Adrenal gland (tissue), 19 donors: ENCODE measurements at places on chromosomes 11 and 22. TPM values are rescaled to one million over a fixed set of nuclear protein-coding genes. Genes with fewer than 3 reads are reported as not detected.

Gene SPI1
- 2.7 TPM for total RNA-seq

- peaks cover 12% of the 10 kb centered on the region for H3K4me1 ChIP-seq
- no peaks in the 10 kb centered on the region for H3K36me3 ChIP-seq
- no peak overlapping the region for H3K4me3 ChIP-seq
Observed at GRCh38 chr11:963852-964251, 38.2 kb downstream of the AP2A2 start.

DNA sequence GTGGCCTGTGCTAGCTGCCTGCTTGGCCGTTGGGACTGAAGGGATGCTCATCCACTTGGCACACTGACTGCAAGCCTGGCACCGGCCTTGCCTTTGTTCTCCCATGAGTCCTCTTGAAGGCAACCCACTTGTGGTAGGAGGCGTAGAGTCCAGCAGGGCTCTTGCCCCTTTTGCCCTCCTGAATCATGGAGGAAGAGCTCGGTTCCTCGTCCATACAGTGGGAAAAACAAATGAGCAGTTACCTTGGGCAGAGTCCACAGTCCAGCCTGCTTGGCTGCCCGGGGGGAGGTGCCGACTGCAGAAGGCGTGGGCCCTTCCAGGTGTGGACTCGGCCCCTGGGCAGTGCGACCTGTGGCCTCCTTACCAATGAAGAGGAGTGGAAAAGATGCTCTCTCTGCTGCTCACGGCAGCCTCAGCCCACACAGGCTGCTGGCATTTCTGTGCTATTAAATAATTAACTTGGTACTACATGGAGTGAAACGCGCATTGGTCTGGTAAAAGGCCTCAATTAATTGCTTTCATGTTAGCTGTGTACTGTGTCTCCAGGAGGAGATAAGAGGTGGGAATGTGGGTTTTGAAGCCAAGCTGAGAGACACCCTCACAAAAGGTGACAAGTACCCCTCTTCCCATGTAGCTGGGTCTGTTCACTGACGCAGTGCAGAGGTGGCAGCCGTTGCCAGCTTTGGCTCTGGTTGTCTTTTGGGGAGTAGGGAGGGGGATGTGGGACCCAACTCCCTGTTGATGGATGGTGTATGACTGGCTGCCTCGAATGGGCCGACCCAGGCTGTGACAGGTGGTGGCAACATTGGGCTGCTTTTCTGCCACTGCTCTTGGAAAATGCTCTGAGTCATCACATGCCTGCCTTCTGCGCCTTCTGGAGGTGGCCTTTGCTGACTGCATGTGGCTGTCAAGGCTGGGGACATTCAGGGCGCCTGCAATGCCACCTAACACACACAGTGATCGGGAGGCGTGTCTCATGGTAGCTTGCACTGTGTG is 26.8 kb upstream of the B3GAT1 start:
- DNase-seq, result no peak
- H3K27ac ChIP-seq, result no peak overlapping the region
- no peaks in the 10 kb centered on the region for H3K27me3 ChIP-seq

DNA sequence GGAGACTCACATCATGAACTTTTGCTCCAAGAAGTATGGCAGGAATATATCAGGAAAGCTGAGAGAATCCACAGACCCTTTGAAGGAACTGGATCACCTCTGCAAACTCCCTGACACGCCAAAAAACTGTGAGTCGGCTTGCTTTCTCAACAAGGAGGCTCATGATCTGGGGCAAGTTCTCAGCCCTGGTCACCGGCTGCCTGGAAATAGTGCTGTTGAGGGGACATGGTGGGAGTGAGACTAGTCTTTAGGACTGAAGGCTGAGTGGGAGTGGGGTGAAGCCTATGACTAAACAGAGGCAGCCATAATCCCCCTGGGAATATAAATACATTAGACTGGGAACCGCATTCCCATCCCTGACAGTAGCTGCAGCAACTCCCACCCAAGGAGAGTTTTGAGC is 8.4 kb upstream of the MMP7 start:
- no peak overlapping the region for H3K27ac ChIP-seq
- no peaks in the 10 kb centered on the region for H3K4me1 ChIP-seq
- no peak overlapping the region for H3K4me3 ChIP-seq
- DNase-seq, result no peak

- H3K36me3 ChIP-seq, result no peaks in the 10 kb centered on the region
- no peaks in the 10 kb centered on the region for H3K27me3 ChIP-seq
- no peak for DNase-seq
- no peak overlapping the region for H3K27ac ChIP-seq
Observed at GRCh38 chr11:107898270-107898669, 30.0 kb upstream of the RAB39A start.

Gene SCN3B
- total RNA-seq, result 4.0 TPM

Gene C11orf86
- total RNA-seq, result 0.41 TPM

Gene KCTD21
- 24.4 TPM for total RNA-seq

DNA sequence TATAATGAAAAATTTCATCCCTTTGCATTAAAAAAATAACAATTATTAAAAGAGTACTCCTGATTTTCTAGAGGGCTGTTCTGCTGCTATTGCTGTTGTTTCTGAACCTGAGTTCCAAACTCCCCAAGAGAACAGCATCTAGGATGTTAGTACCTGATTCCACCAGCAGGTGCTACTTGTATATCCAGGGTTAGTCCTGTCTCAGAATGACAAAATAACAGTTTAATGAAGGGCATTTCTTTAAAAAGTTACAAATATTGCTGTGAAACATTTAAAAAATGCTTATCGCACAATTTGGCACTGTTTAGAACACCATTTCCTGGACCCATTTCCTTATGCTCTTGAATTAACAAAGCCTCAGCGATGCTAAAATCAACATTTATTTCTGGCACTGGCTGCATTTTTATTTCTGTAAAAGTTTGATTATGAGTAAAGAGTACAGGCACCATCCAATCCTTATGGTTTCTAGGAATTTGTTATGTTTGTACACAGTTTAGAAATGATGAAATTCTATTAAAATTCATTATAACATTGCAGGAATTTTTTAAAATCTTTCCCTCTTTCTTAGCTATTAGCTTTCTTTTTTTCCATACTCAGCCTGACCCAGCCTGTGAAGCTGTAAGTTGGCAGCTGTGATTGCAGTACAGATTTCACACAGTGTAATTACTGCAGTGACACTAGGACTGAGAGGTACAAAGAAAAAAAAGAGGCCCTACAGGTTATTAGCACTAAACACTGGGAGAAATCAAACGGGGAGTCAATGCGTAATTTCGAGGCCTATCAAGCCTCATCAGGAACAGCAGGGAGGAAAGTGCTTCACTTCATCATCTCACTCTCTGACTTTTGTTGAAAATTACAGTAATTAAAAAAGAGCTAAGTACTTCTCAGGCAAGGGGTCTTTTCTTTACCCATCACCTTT is 208.8 kb downstream of the DCDC1 start:
- no peaks in the 10 kb centered on the region for H3K4me1 ChIP-seq
- H3K27ac ChIP-seq, result no peak overlapping the region
- H3K4me3 ChIP-seq, result no peak overlapping the region
- no peaks in the 10 kb centered on the region for H3K36me3 ChIP-seq
- no peak for DNase-seq

GRCh38 chr11:18392434-18393321 is 1.7 kb upstream of the LDHA start:
- H3K4me1 ChIP-seq, result peaks cover 21% of the 10 kb centered on the region
- H3K36me3 ChIP-seq, result peaks cover 10% of the 10 kb centered on the region
- H3K27me3 ChIP-seq, result no peaks in the 10 kb centered on the region
- H3K4me3 ChIP-seq, result no peak overlapping the region
- no peak for DNase-seq

GRCh38 chr11:129013737-129014475 is 71.2 kb upstream of the TP53AIP1 start:
- H3K27ac ChIP-seq, result no peak overlapping the region
- H3K27me3 ChIP-seq, result no peaks in the 10 kb centered on the region
- H3K36me3 ChIP-seq, result no peaks in the 10 kb centered on the region
- DNase-seq, result no peak
- H3K4me1 ChIP-seq, result no peaks in the 10 kb centered on the region

DNA sequence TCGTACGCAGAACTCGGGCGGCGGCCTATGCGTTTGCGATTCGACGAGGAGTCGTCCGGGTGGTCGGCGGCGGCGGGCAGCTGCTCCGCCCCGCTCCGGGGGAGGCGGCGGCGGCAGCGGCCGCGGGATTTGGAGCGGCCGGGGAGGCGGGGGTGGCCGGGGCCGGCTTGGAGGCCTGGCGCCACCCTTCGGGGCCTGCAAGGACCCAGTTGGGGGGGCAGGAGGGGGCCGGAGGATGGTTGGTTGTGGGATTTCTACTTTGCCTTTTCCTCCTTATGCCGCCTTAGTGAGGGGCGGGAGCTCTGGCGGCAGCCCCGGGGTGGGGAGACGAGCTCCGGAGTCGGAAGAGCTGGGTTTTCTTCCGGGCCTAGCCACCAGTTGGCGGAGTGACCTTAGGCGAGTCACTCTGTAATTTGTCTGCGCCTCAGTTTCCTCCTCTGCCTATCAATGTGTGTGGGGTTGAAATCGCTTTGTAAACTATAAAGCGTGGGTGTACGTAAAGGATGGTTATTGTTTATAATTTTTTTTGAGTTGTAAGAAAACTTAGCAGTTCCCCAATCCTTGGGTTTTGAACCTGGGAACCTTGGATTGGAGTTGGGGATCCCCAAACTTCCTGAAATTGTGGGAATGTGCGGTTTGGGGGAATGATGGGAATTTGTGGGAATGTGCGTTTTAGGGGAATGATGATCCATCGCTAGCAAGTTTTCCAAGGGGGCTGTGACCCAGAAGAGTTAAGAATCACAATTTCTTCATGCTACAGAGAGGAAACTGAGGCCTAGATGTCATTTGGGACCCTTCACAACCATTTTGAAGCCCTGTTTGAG is 679 bp downstream of the TUG1 start:
- H3K27ac ChIP-seq, result peak overlapping the region; percentile 97
- H3K4me1 ChIP-seq, result peaks cover 40% of the 10 kb centered on the region
- peaks cover 12% of the 10 kb centered on the region for H3K36me3 ChIP-seq
- peak overlapping the region; percentile 69 for H3K4me3 ChIP-seq

Gene CD81
- total RNA-seq, result 201 TPM

Gene AQP11
- total RNA-seq, result 11.6 TPM

DNA sequence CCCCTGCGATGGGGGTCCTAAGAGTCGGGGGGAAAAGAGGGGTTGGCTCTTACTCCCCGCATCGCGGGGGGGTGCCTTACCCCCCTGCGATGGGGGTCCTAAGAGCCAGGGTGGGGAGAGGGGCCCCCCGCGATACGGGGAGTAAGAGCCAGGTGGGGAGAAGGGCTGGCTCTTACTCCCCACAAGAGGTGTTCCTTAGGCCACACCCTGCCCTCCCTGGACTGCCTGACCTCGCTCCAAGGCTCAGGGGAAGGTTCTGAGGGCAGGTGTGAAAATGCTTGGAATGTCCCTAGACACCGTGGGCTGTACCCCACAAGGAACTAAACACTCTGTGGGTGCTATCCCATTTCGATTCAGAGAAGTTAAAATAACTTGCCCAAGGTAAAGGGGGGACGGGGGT is 7.8 kb downstream of the UNC93B1 start:
- no peak for DNase-seq
- H3K4me1 ChIP-seq, result peaks cover 7% of the 10 kb centered on the region
- H3K27ac ChIP-seq, result no peak overlapping the region
- H3K4me3 ChIP-seq, result no peak overlapping the region
- H3K36me3 ChIP-seq, result no peaks in the 10 kb centered on the region

GRCh38 chr11:102378818-102379217 is 31.8 kb downstream of the BIRC2 start:
- H3K36me3 ChIP-seq, result no peaks in the 10 kb centered on the region
- H3K4me3 ChIP-seq, result no peak overlapping the region
- no peak overlapping the region for H3K27ac ChIP-seq
- no peak for DNase-seq
- no peaks in the 10 kb centered on the region for H3K27me3 ChIP-seq

Gene OR52D1
- total RNA-seq, result not detected

DNA sequence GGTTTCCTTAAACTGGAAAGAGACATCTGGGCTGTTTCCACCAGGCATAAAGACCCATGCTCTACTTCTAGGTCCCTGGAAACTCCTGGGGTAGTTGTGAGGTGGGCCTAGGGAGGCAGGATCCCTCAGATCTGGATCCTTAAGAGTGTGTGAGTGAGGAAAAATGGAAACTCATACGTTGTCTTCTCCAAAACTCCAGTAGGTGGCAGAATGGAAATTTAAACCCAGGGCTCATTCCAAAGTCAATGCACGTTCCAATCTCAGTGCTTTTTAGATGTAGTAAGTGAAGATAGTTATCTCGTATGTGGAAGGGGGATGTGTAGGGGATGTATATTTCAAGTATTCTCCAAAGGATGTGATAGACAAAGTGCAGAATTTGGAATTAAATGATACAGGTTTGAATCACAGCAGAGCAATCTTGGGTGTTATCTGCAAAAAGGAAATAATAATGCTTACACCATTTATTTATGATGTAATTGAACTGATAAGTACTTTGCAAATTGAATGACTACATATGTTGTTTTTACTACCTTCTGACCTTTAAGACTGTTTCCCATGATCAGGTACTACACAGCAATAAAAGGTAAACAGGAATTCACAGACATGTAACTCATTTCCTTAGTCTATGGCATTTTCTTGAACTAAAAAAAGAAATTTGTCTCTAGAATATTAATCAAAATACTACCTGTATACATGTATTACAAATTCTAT is 13.1 kb upstream of the MMP1 start:
- no peaks in the 10 kb centered on the region for H3K27me3 ChIP-seq
- no peaks in the 10 kb centered on the region for H3K36me3 ChIP-seq
- DNase-seq, result no peak
- H3K4me3 ChIP-seq, result no peak overlapping the region
- no peaks in the 10 kb centered on the region for H3K4me1 ChIP-seq
- no peak overlapping the region for H3K27ac ChIP-seq

- H3K4me3 ChIP-seq, result no peak overlapping the region
- no peak for DNase-seq
- no peaks in the 10 kb centered on the region for H3K27me3 ChIP-seq
- no peak overlapping the region for H3K27ac ChIP-seq
- H3K36me3 ChIP-seq, result no peaks in the 10 kb centered on the region
Observed at GRCh38 chr11:104688731-104689130, 209.5 kb downstream of the CASP12 start.

Gene PGA5
- total RNA-seq, result 0.58 TPM

GRCh38 chr11:124954590-124954955 is 571 bp downstream of the CCDC15 start:
- no peak overlapping the region for H3K4me3 ChIP-seq
- no peak for DNase-seq
- H3K27me3 ChIP-seq, result no peaks in the 10 kb centered on the region
- H3K36me3 ChIP-seq, result no peaks in the 10 kb centered on the region

DNA sequence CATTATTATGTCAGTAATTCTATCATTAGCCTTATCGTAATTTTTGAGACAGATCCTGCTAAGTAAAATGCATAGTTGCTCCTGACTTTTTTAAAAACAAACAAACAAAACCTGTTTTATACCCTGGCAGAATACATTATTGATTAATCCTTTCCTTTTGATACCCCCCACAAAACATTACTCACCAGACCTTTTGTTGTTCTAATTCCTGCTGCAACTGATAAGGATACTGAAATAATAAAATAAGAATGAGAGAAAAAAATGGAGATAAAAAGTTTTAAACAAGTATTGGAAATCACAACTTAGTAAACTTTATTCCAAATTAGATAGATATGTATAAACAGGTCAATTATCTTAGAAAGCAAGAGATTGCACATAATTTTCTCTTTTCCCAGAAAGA is 28.6 kb downstream of the MS4A4E start:
- H3K36me3 ChIP-seq, result no peaks in the 10 kb centered on the region
- no peaks in the 10 kb centered on the region for H3K27me3 ChIP-seq
- no peak for DNase-seq
- H3K27ac ChIP-seq, result no peak overlapping the region
- H3K4me1 ChIP-seq, result no peaks in the 10 kb centered on the region

Gene LMO2
- total RNA-seq, result 29.4 TPM
